Stimulated activated CD8-positive, alpha-beta memory T cell treated with anti-CD3 and anti-CD28 coated beads, Interleukin-15, amount 100 ng/mL, for 1 hour (primary cell): ENCODE measurements at places on chromosomes 13 and 19.

- no peak for DNase-seq
Measured at GRCh38 chr19:14182476-14182875, 23.5 kb downstream of the ADGRL1 start.

DNA sequence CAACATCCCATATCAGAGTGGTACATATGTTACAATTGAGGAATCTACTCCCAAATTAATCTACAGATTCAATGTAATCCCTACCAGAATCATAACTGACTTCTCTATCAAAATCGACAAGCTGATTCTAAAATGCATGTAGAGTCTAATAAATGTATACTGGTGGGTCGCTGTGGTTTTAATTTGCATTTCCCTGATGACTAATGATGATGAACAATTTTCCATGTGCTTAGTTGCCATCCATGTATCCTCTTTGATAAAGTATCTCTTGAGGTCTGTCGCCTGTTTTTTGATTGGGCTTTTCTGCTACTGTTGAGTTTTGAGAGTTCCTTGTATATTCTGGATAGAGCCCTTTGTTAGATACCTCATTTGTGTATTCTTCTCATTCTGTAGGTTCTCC lies 43.8 kb downstream of the KLF12 start:
- no peak for DNase-seq

GRCh38 chr13:40125336-40125735 lies 469.9 kb downstream of the COG6 start:
- no peak for DNase-seq

- DNase-seq: no peak
Measured at GRCh38 chr19:45187421-45188100, 9.0 kb downstream of the BLOC1S3 start.

DNA sequence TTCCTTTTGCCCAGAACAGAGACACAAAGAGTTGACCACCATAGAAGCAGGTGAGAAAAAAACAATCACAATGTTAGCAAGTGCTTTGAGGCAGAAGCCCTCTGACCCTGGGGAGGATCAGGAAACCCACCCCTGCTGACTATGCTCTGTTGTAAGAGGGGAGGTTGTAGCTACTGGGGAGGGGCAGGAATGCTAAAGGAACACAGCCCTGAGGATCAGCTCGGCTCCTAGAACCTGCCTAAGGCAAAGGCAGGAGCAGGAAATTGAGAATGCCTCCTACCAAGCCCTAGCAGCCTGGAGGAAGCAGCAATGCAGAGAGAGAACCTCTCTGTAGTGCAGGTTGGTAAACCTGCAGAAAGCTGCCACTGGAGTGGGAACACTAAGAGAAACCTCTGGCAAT lies 624.0 kb upstream of the KLF12 start:
- no peak for DNase-seq

- DNase-seq: no peak
Measured at GRCh38 chr19:46065486-46066071, 24.8 kb upstream of the IGFL4 start.
